ENCODE measurements at places on chromosomes 1 and 21. TPM values are rescaled to one million over a fixed set of nuclear protein-coding genes. Genes with fewer than 3 reads are reported as not detected.

The OR6K3 gene
- total RNA-seq: 0.23 TPM

- H3K4me1 ChIP-seq: peaks cover 28% of the 10 kb centered on the region
- peak overlapping the region; percentile 96 for H3K27ac ChIP-seq
- no peaks in the 10 kb centered on the region for H3K27me3 ChIP-seq
- peak overlapping the region; percentile 69 for H3K4me3 ChIP-seq
Measured at GRCh38 chr1:93845538-93846205, 33.3 kb downstream of the DNTTIP2 start.

The ISG15 gene
- total RNA-seq: 151 TPM

The SLC1A7 gene
- total RNA-seq: 0.46 TPM

The KCNQ4 gene
- total RNA-seq: not detected

DNA sequence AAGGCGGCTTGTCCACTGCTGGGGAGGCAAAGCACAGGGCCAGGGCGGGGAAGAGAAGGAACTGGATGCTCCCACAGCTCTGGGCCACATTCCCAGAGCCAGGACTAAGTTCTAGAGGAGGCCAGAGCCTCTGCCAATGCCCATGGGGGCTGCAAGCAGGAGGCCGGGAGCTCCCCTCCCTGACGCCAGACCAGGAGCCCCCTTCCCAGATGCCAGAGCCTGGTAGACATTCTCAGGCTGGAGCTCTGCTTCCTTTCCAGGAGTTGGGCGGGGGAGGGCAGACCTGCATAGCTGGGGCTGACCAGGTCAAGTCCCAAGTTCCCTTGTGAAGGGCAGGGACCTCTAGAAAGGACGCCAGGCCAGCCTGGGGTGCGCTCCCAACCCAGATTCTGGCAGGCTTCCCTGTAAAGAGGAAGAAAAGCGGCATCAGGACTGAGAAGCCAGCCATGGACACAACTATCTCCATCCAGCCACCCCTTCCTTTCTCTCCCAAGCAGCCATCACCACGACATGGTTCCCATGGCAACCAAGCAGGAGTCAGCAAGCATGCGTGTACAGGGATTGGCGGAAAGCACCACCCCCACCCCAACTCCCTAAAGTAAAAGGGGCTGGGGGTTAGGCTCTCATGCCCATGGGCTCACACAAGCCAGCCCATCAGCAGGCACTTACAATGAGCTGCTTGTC is 13.4 kb downstream of the KIF21B start:
- peaks cover 4% of the 10 kb centered on the region for H3K4me1 ChIP-seq
- H3K4me3 ChIP-seq: no peak overlapping the region
- H3K36me3 ChIP-seq: peaks cover 2% of the 10 kb centered on the region
- H3K27me3 ChIP-seq: no peaks in the 10 kb centered on the region
- no peak overlapping the region for H3K27ac ChIP-seq
- no peak for DNase-seq

- H3K4me1 ChIP-seq: peaks cover 43% of the 10 kb centered on the region
- H3K4me3 ChIP-seq: no peak overlapping the region
- DNase-seq: no peak
- peaks cover 8% of the 10 kb centered on the region for H3K27me3 ChIP-seq
Measured at GRCh38 chr21:44930543-44930981, 9.3 kb upstream of the SLX9 start.

DNA sequence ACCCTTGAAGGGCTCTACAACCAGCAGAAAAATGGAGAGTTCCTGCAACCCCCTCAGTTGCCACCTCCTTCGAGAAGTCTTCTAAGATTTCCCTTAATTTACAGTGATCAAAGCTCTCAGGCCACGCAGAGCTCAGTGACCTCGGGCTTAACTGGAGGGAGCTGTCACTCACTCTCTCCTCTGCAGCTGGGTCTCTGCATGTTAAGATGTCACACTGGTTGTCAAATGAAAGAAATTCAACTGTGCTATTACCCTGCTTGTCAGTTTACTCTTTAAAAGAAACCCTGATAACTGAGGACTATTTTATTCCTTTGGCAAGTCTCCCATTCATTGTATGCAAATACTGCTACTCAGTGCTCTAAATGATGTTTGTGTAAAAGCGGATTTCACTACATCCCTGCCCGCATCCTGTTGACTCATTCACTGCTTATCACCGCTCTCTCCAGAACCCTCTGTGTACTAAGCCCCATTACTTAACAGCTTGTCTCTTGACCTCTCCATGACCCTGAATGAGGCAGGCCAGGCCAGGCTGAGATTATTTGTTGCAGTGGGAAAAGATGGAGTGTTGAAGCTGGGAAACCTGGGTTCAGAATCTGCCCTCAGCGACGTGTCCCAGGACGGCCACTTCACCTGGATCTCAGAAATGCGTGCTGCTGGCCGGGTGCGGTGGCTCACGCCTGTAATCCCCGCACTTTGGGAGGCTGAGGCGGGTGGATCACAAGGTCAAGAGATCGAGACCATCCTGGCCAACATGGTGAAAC is 13.7 kb downstream of the DHRS3 start:
- peak overlapping the region; percentile 52 for H3K27ac ChIP-seq
- H3K4me1 ChIP-seq: peaks cover 59% of the 10 kb centered on the region
- H3K27me3 ChIP-seq: no peaks in the 10 kb centered on the region
- no peak overlapping the region for H3K4me3 ChIP-seq

- no peaks in the 10 kb centered on the region for H3K4me1 ChIP-seq
- no peak overlapping the region for H3K4me3 ChIP-seq
- no peaks in the 10 kb centered on the region for H3K27me3 ChIP-seq
- no peak overlapping the region for H3K27ac ChIP-seq
- no peaks in the 10 kb centered on the region for H3K36me3 ChIP-seq
- no peak for DNase-seq
Measured at GRCh38 chr1:236345728-236346127, 48.4 kb upstream of the EDARADD start.

- H3K27ac ChIP-seq: no peak overlapping the region
- no peaks in the 10 kb centered on the region for H3K36me3 ChIP-seq
Measured at GRCh38 chr21:33123374-33124123, 53.6 kb downstream of the OLIG1 start.

The OLFML2B gene
- 7.0 TPM for total RNA-seq

DNA sequence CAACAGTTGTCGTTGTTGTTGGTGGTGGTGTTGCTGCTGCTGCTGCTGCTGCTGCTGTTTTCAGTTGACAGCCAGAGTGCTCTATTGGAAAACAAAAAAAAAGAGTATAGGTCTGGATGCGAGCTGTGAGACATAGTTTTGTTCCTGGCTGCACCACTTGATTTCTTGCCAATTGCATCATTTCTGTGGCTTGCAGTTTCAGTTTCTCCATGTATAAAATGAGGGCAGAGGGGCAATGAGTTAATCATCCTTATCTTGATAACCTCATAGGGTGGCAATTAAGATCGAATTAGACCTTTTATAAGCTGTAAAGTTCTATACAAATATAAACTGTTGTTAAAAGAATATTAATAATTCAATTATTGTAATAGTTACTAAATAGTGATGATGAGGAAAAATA is 156.7 kb downstream of the DMRTA2 start:
- no peaks in the 10 kb centered on the region for H3K27me3 ChIP-seq
- no peak overlapping the region for H3K27ac ChIP-seq
- no peak for DNase-seq
- H3K36me3 ChIP-seq: no peaks in the 10 kb centered on the region

- peaks cover 75% of the 10 kb centered on the region for H3K36me3 ChIP-seq
- H3K4me3 ChIP-seq: no peak overlapping the region
- H3K4me1 ChIP-seq: no peaks in the 10 kb centered on the region
- no peaks in the 10 kb centered on the region for H3K27me3 ChIP-seq
- H3K27ac ChIP-seq: no peak overlapping the region
Measured at GRCh38 chr1:182851825-182852224, 12.7 kb downstream of the DHX9 start.

DNA sequence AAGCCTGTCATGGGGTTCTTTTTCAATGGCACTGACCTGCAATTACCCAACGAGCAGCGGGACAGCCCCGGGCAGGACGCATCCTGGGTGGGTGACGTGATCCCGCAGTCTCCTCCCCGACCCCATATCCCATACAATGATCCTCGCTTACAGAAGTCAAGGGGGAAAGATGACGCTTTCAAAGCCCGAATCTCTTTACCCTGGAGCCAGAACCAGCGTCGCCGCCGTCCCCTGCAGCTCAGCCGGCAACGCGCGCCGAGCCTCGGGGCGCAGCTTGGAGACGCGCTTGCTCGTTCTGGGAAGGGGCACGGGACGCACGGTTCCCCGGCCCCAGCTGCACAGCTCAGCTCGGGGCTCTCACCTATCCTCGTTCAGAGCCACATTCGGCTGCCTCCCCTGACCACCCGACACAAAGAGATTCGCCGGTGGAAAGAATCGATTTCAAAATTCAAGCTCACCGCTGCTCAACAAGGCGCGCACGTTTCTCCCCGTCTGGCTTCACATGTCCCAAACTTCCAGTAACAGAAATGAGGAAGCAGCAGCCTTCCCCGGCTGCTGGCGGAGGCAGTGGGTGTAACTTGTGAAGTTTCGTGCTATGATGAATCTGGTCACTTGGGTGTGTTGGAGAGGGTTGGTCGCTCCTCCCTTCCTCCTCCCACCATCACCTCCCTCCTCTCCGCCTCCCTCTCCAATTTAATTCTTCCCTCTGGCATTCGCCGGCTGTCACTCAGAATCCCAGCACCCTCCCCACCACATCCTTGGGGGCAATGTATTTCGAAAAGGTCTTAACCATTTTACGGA is at the start of gene TIAM1:
TIAM1 (minus strand) TSS at position 582 of the 801 bp plus-strand sequence. CDS start 77,289 bp downstream, outside the sequence.
- H3K27ac ChIP-seq: peak within 1 kb of the TSS; percentile 27
- H3K4me1 ChIP-seq: peaks cover 14% of the 10 kb centered on the region
- no peaks in the 10 kb centered on the region for H3K36me3 ChIP-seq

DNA sequence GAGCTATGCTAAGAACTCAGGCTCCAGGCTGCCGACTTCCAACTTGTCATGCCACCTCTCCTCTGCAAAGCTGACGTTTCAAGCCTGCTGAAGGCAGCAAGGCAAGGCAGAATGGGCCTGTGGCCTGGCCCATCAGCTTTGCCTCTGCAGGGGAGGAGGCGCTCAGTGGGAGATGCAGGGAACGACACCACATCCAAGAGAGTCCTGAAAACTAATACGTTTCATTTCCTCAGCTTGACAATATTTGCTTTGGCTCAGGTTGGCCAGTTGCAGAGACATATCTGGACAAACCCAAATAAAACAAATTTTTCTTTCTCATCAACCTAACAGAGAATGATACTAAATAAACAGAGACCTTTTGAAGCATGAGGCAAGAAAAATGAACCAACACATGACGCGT is 35.3 kb downstream of the BEND5 start:
- no peak overlapping the region for H3K4me3 ChIP-seq
- DNase-seq: no peak
- H3K4me1 ChIP-seq: no peaks in the 10 kb centered on the region
- H3K36me3 ChIP-seq: no peaks in the 10 kb centered on the region

GRCh38 chr1:61080413-61081143 is 1.8 kb upstream of the NFIA start:
- H3K27ac ChIP-seq: peak overlapping the region; percentile 75
- no peak overlapping the region for H3K4me3 ChIP-seq
- peaks cover 36% of the 10 kb centered on the region for H3K4me1 ChIP-seq
- no peak for DNase-seq

The VSIG8 gene
- total RNA-seq: not detected

GRCh38 chr1:206699000-206699586 is 14.4 kb downstream of the MAPKAPK2 start:
- H3K4me3 ChIP-seq: no peak overlapping the region
- peaks cover 79% of the 10 kb centered on the region for H3K4me1 ChIP-seq
- no peaks in the 10 kb centered on the region for H3K27me3 ChIP-seq
- H3K36me3 ChIP-seq: no peaks in the 10 kb centered on the region
- no peak for DNase-seq

GRCh38 chr21:29302359-29302875 is 3.7 kb downstream of the BACH1 start:
- no peak for DNase-seq
- no peaks in the 10 kb centered on the region for H3K27me3 ChIP-seq
- H3K4me1 ChIP-seq: peaks cover 80% of the 10 kb centered on the region
- H3K4me3 ChIP-seq: peak overlapping the region; percentile 57

The NBPF6 gene
- not detected for total RNA-seq

GRCh38 chr21:16037421-16037955 is 307.7 kb downstream of the USP25 start:
- H3K4me3 ChIP-seq: no peak overlapping the region
- no peaks in the 10 kb centered on the region for H3K27me3 ChIP-seq
- no peak for DNase-seq
- no peaks in the 10 kb centered on the region for H3K36me3 ChIP-seq

The CFHR3 gene
- 0.37 TPM for total RNA-seq

The GPR3 gene
- not detected for total RNA-seq

The MARCKSL1 gene
- 5.5 TPM for total RNA-seq

DNA sequence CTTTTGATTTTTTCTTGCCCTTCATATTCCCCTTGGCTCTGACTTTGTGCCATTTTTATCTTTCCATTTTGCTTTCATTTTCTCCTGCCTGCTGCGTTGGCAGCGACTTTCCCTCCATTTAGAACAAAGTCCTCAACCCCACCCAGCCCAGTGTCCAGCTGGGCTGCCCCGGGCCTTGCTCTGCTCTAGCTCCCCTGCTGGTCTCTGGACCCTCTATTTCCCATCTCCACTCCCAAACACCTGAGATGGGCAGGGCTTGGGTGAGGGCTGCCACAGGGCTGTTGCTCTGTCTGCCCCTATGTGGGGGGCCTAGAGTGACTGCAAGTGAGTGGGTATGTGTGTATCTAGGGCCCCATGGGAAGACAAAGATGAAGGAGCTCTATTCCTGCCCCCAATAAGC is 7.3 kb upstream of the ADAM15 start:
- no peak overlapping the region for H3K4me3 ChIP-seq
- H3K27me3 ChIP-seq: no peaks in the 10 kb centered on the region
- no peak overlapping the region for H3K27ac ChIP-seq
- no peak for DNase-seq
- H3K36me3 ChIP-seq: no peaks in the 10 kb centered on the region
- peaks cover 23% of the 10 kb centered on the region for H3K4me1 ChIP-seq

DNA sequence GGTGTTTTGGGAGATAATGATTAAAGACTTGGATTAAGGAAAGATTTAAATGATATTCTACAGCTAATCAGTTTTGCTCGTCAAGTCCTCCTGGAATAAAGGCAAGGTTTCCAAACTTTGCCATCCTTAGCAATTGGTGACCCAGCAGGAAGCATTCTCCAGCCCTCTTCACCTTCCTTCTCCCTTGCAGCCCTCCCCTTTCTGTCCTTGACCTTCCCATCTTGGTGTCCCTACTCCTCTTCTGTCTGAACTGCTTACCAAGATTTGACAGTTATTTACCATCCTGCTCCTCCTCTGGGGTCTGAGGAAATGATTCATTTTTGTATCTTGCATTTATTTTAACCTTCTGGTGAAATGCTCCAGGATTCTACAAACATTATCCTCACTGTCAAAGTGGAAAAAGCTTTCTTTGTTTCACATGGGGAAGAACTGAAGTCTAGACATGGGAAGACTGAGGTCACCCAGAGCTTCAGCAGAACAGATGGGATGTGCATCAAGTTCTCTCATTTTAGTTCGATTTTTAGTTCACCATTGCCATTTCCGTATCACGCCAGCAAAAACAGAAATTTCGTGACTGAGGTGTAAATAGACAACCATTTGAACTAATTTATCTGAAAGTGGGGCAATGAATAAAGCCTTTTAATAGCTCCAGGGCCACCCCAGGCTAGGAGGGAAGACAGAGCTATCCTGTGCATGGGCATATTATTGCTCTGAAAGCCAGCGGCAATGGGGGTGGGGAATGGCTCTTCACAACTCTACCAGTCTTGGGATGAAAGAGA is 504.4 kb upstream of the PLXNA2 start:
- no peak for DNase-seq
- H3K36me3 ChIP-seq: no peaks in the 10 kb centered on the region
- no peak overlapping the region for H3K4me3 ChIP-seq
- H3K27me3 ChIP-seq: no peaks in the 10 kb centered on the region
- H3K27ac ChIP-seq: no peak overlapping the region
